ENCODE measurements at places on chromosomes 16 and 17. TPM values are rescaled to one million over a fixed set of nuclear protein-coding genes. Genes with fewer than 3 reads are reported as not detected.

The FBF1 gene
- 10.1 TPM for total RNA-seq

DNA sequence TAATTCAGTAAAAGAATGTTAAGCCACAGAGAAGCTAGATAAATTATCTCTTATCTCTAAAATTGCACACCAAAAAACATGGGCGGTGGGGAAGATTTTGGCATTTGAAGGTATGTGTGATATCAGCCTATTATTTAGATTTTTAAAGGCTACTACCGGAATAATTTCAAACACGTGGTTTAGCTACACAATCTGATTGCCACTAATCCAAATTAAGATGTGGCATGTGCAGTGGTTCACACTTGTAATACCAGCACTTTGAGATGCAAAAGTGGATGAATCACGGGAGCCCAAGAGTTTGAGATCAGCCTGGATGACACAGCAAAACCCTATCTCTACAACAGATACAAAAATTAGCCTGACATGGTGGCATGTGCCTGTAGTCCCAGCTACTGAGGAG is 584.5 kb downstream of the HS3ST4 start:
- no peaks in the 10 kb centered on the region for H3K4me1 ChIP-seq
- H3K4me3 ChIP-seq = no peak overlapping the region
- no peak overlapping the region for H3K27ac ChIP-seq
- no peaks in the 10 kb centered on the region for H3K27me3 ChIP-seq
- no peaks in the 10 kb centered on the region for H3K36me3 ChIP-seq
- no peak for DNase-seq

- no peaks in the 10 kb centered on the region for H3K4me1 ChIP-seq
- H3K4me3 ChIP-seq = no peak overlapping the region
- H3K27me3 ChIP-seq = no peaks in the 10 kb centered on the region
- no peaks in the 10 kb centered on the region for H3K36me3 ChIP-seq
- no peak for DNase-seq
These were observed 6.8 kb upstream of the KRTAP17-1 start for GRCh38 chr17:41322094-41322902.

DNA sequence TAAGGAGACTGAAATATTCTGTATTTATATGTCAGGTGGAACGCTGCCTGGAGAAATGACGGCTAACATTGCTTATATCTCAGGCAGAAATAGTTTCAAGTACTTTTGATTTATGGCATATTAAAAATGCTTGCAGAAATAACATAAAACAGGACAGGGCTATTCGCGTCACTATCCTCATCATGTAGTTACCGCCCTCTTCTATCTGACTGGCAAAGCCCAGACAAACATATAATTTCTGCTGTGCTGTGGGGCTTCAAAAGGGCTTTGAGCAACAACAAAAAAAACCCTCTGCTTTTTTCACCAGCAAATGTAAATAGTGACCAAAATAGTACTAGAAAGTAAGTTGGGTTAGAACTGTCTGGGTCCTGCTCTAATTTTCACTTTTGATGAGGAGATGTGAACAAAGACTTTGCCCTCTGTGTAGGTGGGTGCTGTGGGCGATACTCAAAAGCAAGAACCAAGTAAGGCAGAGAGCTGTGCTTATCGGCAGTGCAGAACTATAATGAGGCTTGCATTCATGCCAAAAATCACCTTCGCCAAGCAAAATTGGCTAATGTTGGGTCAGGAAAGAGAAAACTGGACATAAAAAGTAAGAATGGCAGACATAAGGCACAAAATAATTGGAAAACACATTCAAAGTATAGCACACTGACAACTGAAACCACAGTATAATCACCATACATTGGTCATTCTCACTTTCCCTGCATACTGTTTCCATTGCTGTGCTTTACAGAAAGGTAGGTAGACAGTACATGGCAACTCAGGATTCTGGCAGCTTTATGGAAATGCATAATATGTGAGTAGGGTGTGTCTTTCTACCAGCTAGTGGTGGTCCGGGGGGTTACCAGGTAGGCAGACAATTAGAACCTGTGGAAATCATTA is 151.2 kb upstream of the AXIN2 start:
- H3K36me3 ChIP-seq = no peaks in the 10 kb centered on the region
- H3K27me3 ChIP-seq = no peaks in the 10 kb centered on the region
- no peak overlapping the region for H3K4me3 ChIP-seq
- no peak for DNase-seq
- H3K4me1 ChIP-seq = no peaks in the 10 kb centered on the region

DNA sequence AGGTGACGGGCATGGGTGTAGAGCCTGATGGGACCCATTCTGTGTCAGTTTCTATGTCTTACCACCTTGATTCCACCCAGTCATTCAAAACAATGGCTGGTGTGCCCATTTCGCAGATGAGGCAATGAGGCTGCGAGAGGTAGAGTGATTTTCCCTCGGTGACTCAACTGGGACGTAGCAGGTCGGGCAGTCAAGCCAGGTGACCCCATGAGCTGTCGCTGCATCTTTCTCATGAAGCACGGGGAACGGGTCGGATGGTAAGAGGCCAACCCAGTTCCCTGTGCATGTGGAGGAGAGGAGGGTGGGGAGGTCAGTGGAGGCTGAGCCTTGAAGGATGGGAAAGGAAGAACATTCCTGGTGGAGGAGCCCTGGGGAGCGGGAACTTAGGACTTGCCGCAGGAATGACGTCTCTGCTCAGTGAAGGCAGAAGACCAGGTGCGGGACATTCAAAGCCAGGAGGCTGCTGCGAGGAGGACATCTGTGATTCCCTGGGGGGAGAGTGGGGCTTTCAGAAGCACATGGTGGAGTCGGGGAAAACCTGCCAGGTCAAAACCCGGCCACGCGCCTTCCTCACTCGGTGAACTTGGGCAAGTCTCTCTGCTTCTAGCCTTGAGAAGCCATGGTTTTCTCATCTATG is 1.1 kb downstream of the IL21R start:
- H3K4me1 ChIP-seq = no peaks in the 10 kb centered on the region
- no peak overlapping the region for H3K27ac ChIP-seq
- H3K36me3 ChIP-seq = no peaks in the 10 kb centered on the region
- H3K27me3 ChIP-seq = no peaks in the 10 kb centered on the region
- no peak for DNase-seq

DNA sequence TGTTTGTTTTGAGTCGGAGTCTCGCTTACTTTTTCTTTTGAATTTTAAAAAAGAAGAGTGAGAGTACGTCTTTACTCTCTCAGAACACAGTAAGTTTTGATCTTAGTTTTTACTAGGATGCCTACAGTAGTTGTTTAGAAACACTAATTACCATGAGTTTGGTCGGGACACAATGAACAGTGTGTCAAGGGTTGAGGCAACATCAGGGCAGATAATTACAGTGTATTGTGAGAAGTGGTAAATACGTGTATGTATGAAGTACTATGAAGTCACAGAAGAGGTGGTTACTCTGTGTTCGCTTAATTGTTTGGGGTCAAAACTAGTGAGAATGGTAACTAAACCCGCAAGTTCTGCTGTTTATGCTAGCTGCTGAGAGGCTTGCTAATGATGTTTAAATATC is 18.2 kb downstream of the PAFAH1B1 start:
- H3K4me1 ChIP-seq = peaks cover 4% of the 10 kb centered on the region
- no peak for DNase-seq
- no peak overlapping the region for H3K4me3 ChIP-seq
- no peaks in the 10 kb centered on the region for H3K27me3 ChIP-seq
- no peak overlapping the region for H3K27ac ChIP-seq
